ENCODE measurements at places on chromosomes 1 and 21.
A peak's percentile ranks its signal among the peaks of the same experiment; 100 is the strongest.

DNA sequence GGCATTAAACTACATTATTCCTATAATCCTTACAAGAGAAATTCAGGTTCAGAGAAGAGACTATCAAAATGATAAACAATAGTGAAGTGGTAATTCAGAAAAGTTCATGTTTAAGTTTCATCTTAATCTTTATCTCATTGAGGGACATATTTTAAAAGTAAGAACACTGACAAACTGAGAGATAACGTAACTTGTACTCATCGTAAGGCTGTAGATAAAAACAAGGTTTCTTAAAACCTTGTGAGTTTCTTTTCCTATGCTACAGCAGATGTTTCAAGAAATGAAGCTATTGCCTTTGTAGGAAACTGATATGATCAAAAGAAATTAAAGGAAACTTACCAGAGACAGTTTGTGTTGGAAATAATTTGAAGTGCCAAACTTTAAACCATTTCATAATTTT, 65.0 kb downstream of the RERE start:
- DNase-seq = no peak

DNA sequence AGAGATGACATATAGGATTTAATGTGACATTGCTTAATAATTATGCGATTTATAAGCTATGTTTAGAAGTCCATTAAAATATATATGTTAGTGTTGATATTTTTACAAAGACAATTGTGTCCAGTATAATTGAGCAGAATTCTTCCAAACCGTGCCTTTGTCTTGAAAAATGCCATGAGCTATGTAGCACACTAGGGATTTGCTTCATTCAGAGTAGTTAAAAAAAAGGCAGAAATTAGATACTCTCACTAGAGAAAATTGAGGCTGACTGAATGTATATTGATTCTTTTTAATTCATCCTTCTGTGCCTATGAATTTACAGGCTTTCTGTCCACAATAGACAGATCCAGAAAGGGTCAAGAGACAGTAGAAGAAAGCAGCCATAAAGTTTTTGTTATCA, 429.0 kb downstream of the NEGR1 start:
- no peak for DNase-seq

- peak; percentile 96 for DNase-seq
These were observed 48.9 kb upstream of the POU3F1 start for GRCh38 chr1:38095454-38095931.

DNA sequence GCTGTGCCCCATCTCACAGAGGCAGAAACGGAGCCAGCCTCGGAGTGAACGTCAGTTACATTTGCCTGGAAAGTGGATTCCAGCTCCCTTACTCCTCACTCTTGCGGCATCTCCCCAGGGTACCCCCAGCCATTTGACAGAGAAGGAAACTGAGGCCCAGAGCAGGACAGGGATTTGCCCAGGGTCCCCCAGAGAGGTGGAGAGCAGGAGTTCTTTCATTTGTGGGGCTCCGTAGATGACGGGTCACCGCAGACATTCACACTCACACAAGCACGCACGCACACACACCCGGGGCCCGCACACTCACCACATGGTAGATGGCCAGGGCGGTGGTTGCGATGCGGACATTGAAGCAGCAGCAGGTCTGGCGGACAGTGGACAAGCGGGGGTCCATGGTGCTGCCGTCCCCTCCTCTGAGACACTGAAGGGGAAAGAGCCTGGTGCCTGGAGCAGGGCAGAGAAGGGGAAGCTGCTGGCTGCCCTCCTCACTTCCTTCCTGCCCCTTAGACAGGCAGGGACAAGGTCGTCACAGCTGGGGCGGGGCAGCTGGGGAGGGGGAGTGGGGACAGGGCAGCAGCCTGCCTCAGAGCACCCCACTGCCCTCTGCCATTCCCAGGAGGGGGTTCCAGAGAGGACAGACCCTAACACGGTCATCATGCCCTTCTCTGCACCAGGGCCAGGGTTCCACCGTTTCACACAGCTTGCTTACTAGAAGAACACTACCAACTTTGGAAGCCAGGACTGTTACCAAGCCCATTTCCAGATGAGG, at the start of gene LAPTM5:
LAPTM5 (minus strand) TSS at position 423 of the 769 bp plus-strand sequence; CDS start at position 394, 29 bp downstream.
- no peak for DNase-seq

GRCh38 chr1:97119260-97120158, 397.9 kb downstream of the PTBP2 start:
- no peak for DNase-seq
